NB4 (cell line): ENCODE measurements at places on chromosomes 12 and 14.
A peak's percentile ranks its signal among the peaks of the same experiment; 100 is the strongest.

DNA sequence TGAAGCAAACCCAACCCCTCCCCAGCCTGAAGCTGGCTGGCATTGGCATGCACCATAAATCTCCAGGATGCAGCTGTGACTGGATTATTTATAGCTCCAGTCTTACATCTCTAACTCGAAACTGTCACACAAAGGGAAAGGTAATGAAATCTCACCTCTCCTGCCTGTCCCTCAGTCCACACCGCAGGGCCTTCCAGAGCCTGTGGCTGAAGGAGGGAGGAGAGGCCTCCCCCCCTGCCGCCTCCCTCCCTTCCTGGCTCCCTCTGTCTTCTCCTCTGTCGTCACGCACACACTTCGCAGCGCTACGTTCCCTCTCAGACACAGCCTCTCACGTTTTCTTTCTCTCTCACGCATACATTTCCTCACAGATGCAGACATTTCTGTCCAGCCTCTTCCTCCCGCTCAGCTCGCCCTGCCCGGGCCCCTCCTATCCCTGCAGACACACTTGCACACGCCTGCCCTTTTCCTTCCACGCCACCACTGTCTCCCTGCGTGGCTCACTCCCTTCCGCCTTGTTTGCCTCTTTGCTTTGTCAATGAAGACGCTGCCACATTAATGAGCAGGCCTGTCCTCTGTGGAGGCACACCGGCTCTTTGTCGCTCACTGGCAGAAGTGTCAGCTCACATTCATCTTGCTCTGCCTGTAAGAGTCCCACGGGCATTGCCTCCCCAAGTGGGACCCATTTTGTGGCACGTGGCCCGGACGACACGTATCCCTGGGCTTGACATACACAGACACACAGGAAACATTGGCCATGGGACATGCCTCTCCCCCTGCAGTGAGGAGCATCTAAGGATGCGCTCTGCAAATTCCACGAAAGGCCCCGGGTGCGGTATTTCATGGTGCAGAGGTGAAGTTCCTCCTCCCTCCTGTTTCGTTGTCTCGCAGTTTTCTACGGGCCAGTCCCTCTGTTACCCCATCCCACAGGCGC lies 27.9 kb downstream of the IRF2BPL start:
- DNase-seq, result no peak

DNA sequence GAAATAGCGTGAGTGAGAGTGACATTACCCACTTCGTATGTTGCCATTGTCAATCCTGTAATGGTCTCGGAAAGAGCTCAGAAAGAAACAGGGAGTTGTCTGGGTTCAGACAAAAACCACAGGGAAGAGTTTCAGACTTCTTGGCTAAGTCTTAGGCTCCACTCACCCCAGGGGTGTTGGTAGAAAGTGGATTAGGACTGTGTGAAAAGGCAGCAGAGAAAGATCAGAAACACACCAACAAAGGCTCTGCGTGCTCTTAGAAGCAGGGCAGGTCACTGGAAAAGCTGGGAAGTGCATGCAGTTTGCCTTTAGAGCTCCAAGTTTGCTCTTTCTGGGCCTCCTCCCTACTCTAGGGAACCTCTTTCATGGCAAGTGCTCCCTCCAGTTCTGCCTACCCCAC lies 106.1 kb upstream of the PLXNC1 start:
- DNase-seq, result no peak

- no peak for DNase-seq
Observed at GRCh38 chr14:76780360-76780759, 19.1 kb downstream of the VASH1 start.

- DNase-seq, result no peak
Observed at GRCh38 chr12:114238808-114239207, 167.1 kb downstream of the TBX5 start.

DNA sequence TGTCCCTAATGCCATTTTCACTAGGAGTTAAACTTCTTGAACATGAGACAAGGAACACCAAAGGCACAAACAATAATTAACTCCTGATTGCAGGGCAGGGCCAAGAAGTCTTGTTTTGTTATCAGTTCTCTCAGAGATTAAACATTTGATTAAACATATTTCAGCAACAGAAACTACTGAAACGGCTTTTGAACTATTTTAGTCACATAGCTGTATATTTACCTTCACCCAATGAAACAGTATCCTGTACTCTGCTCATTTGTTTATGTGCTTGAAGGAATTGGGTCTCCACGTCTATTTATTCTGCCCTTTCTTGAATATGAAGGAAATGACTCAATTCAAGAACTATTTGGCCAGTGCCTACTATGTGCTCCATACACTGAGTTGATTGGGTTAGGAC lies 51.3 kb upstream of the PTCSC3 start:
- DNase-seq, result no peak

DNA sequence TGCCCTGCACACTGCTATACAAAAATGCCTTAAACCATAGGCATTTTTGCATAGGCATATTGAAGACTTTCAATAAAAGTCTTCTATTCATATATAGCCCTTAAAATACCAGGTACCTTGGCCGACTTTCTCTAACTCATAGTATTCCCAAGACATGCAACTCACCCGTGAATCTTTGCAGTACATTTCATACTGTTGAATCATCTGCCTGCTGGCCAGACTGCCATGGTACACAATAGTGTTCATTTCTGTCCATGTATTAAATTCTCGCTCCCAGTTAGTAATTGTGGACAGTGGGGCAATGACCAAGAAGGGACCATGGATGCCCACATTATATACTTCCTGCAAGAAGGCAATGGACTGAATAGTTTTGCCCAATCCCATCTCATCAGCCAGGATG lies 24.3 kb upstream of the SUPT16H start:
- no peak for DNase-seq

GRCh38 chr12:108616941-108617858 lies 16.5 kb downstream of the SELPLG start:
- peak; percentile 89 for DNase-seq

DNA sequence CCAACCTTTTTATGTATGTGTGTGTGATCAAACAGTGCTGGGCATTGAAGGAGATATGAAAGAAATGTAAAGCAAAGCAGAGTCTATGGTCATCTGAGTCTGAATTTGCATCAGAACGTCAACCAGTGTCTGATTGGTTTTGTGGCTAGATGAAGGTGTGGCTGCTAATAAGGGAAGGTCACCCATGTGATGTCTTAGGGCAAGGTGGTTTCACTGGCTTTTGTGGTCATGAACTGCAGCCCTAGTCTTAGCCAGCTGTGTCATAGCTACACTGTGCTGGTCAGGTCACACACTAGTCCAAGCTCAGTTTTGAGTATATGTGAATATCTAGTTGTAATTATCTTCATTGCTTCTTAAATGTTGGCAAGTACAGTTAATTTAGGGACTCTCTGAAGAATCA lies 105.8 kb downstream of the TGFB3 start:
- DNase-seq, result peak; percentile 14

GRCh38 chr14:32023540-32023939 lies 53.6 kb upstream of the ARHGAP5 start:
- DNase-seq, result no peak

DNA sequence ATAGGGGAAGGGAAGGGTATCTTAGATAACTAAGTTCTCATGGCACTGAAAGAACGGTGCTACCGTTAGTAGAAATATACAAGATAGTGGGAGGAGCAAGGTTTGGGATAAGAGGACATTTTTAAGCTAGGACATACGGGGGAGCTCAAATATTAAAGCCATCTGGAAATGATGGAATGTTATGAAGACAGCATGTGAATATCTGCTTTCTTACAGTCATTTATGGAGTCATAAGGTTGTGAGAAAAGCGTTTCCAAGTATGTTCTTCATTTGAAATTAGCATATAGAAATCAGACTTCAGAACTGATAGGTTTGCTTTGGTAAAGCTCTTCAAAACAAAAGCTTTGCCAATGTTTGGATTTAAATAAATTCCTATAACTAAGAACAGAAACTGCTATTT lies 62.3 kb downstream of the OTOGL start:
- no peak for DNase-seq

- DNase-seq, result no peak
Observed at GRCh38 chr14:67446371-67447032, 34.5 kb upstream of the PLEK2 start.

DNA sequence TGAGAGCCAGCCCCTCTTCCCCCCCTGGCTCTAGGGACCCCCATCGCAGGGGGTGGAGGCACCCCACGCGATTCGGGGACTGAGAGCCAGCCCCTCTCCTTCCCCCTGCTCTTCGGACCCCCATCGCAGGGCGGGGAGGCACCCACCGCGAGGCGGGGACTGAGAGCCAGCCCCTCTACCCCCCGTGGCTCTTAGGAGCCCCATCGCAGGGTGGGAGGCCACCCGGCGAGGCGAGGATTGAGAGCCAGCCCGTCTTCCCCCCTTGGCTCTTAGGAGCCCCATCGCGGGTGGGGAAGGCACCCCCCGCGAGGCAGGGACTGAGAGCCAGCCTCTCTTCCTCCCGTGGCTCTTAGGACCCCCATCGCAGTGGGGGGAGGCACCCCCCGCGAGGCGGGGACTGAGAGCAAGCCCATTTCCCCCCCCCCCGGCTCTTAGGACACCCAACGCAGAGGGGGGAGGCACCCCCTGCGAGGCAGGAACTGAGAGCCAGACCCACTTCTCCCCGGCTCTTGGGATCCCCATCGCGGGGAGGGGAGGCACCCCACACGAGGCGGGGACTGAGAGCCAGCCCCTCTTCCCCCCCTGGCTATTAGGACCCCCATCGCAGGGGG lies 45.6 kb downstream of the DDX11 start:
- no peak for DNase-seq

DNA sequence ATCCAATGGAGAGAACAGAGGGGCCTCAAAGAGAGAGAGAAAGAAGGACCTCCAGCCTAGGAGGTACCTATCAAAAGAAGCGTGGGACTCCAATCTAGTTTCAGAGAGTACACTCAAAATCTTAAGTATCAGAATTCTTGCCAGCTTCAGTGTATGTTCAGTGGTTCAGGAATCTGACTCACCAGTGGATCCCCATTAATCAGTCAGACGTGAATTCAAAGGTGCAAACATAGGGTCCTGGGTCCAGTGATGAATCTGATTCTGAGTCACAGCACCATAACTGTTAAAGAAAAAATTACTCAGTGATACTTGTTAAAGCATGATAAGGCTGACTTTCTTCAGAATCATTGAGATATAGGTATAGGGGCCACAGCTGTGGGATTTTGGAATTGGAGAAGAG lies 33.2 kb downstream of the ETNK1 start:
- DNase-seq, result no peak

GRCh38 chr12:131348646-131349045 lies 362.2 kb upstream of the SFSWAP start:
- no peak for DNase-seq

DNA sequence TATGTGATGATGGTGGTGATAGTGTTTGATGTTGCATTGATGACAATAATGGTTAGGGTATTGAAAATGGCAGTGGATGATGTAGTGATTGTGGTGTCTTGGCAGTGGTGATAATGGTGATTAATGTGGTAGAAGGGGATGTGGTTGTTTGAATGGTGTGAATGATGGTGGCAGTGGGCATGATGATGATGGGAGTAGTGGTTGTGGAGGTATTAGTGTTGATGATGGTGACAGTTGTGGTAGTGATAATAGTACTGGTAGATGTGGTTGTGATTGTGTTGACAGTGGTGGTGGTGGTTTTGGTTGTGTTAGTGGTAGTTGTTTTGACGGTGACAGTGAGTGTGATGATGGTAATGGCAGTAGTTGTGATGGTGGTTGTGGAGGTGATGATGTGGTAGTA lies 1049.0 kb downstream of the VRK1 start:
- no peak for DNase-seq

DNA sequence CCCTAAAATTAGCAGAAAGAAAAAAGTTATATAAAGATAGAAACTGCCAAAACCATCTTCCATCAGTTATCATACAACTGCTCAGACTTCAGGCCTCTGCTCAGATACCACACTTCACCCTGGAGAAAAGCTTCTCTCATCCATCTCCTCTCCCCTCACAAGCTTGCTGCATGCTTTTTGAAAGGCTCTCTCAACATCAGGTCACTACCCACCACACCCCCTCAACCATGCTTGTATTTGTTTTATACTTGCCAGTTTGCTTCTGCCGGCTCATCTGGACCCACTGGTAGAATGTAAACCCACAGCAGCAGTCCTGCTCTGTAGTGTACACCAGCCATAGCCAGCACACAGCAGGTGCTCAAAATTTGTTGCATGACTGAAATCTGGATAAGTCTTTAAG lies 8.8 kb downstream of the PPP1CC start:
- DNase-seq, result no peak

DNA sequence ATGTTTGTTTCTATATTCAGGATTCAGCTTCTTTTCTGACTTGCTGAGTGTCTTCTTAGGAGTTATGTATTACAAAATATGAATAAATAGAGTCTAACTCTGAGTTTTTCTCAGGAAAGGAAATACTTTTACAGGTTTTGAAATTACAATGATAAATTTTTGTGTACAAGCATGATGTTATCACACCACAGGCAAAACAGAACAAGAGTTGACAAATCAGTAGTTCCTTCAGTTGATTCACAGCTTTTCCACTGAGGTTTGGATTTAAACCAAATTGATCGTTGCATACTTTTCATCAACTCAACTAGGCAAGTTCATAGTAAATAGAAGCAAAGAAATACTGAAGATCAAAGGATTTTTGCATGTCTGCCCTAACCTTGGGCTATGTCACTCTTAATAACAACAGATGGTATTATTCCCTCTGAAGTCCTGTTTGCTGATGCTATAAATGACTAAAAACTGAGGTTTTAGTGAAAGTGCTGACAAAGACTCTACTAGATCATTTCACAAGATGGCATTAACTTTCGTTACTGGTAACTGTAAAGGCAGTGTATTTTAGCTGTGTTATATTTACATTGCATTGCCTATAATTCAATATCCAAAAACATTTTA lies 520.2 kb downstream of the FLRT2 start:
- DNase-seq, result no peak

GRCh38 chr14:93207468-93208308 lies 632 bp downstream of the UBR7 start:
- peak; percentile 74 for DNase-seq

GRCh38 chr12:263574-263973 lies 938 bp upstream of the SLC6A13 start:
- no peak for DNase-seq

DNA sequence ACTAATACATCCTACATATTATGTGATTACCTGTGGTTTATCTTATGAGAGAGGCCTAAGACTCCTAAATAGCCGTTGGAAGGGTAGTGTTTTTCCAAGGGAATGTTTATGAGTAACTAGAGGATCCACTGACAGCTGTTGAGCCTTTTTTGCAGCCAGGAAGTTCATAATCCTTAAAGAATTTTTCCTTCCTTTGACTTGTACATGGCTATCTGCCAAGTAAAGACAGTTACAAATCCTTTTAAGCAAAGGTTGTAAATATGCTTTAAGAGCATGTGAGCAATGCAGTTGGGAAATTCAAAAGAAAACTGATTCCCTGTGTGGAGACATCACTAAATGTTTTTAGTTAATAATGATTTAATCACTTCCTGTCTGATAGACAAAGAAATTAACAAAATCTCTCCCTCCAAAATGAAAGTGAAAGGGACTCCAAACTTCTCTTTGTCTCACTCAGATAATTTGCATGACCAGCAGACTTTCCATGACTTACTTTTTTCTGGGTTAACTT lies 333.8 kb downstream of the PDZRN4 start:
- no peak for DNase-seq

GRCh38 chr12:45389426-45389825 lies 173.5 kb downstream of the ANO6 start:
- no peak for DNase-seq
